ENCODE measurements at places on chromosomes 5 and 9.

DNA sequence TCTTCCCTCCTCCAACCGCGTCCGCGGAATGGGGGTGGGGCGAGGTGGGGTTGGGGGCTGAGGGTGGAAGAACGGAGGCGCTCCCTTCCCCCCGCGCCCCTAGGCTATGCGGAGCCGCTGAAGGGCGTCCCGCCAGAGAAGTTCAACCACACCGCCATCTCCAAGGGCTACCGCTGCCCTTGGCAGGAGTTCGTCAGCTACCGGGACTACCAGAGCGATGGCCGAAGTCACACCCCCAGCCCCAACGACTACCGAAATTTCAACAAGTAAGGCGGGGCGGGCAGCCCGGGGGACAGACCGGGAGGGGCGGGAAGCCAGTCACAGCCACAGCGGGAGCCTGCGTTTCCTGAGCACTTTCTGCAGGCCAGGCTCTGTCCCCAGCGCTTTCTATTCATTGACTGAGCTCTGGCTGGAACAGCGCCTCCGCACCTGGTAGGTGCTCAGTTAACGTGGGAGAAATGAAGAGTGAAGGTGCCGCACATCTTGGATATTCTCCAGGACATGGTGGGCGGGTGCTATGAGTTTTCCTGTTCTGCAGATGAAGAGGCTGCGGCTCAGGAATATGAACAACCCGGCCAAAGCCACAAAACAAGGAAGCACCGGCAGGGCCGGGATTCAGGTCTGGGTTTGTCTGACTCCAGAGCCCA lies 11.3 kb downstream of the MYOZ3 start:
- peak; percentile 35 for DNase-seq

DNA sequence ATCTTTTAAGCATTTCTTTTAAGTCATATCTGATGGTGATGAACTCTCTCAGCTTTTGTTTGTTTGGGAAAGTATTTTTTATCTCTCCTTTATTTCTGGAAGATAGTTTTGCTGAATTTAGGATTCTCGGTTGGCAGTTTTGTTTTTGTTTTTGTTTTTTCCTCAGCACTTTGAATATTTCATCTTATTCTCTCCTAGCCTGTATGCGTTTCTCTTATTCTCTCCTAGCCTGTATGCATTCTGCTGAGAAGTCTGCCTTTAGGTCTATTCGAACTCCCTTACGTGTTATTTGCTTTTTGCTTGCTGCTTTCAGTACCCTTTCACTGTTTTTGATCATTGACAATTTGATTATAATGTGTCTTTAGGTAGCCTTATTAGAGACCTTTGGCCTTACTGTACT lies 787.8 kb upstream of the FAM174A start:
- DNase-seq: no peak

DNA sequence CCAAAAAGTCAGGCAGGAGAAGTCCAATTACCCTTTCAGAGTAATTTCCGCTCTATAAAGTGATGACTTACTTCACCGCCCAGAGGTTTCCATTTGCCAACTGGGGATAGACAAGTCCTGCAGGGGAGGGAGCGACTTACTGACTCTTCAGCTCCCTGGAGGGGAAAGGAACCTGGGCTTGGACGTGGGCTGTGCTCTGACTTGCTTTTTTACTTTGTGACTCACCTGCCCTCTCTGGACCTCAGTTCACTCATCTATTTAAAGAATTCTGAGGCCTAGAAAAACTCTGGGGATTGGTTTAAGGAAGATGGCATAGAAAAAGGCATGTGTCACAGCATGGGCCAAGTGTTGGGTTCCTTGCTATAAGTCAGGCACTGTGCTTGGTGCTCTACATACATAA lies 180.4 kb upstream of the TRIM32 start:
- DNase-seq: peak; percentile 25

DNA sequence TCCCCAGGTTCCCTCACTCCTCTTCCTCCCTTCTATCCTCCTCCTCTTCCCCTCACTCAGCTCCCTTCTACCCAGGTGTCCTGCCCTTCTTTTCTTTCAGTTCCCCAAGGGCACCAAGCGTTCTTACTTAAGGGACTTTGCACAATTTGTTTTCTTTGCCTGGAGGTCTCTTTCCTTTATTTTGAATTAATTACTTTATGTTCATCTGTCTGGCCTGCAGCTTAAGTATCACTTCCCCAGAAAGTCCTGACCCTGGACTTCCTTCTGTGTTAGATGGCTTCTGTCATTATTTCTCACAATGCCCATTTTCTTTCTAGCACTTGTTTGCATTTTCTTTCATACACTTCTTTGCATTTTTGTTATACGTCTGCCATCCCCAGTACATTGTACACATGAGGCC lies 350.6 kb downstream of the SH3GL2 start:
- no peak for DNase-seq

- no peak for DNase-seq
Observed at GRCh38 chr5:67093279-67093678, 103.3 kb downstream of the CD180 start.

DNA sequence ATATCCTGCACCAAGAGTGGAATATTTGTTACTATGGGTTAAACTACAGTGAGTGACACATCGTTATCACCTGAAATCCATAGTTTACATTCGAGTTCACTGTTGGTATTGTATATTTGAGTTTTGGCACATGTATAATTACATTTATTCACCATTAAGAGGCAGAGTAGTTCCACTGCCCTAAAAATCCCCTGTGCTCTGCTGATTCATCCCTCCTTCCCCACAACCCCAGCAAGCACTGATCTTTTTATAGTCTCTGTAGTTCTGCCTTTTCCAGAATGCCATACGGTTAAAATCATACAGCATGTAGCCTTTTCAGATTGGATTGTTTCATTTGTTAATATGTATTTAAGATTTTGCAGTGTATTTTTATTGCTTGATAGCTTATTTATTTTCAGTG lies 495.2 kb downstream of the DIRAS2 start:
- no peak for DNase-seq

- no peak for DNase-seq
Observed at GRCh38 chr5:113735751-113736150, 222.3 kb downstream of the YTHDC2 start.

DNA sequence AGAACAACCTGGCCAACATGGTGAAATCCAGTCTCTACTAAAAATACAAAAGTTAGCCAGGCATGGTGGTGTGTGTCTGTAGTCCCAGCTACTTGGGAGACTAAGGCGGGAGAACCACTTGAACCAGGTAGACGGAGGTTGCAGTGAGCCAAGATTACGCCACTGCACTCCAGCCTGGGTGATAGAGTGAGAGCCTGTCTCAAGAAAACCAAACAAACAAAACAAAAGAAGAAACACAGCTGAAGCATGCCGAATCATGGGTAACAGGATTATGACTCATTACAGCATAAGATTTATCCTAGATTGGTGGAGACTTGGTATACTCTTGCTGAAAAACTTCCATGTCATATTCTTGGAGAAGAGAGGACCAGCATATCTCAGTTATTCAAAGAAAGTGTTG lies 236.7 kb upstream of the CCNH start:
- DNase-seq: no peak

DNA sequence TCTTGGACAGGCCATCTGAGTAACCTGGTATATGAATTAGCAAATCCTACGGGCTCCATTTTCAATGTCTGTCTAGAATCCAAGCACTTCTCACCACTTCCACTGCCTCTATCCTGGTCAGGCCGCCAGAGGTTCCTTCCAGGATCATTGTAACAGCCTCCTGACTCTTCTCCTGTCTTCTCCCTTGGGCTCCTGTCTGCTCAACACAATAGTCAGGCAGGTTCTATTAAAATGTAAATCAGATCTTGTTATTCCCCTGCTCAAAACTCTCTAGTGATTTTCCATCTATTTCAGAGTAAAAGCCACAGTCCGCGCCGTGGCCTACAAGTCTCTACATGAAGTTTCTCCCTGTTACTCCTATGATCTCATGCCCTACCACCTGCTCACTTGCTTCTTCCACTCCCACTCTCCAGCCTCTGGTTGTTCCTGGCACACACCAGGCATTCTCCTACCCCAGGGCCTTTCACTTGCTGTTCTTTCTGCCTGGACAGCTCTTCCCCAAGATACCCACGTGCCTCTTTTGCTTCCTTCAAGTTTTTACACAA lies 21.7 kb downstream of the ZNF366 start:
- DNase-seq: no peak
